Activated CD4-positive, alpha-beta T cell treated with anti-CD3 and anti-CD28 coated beads, Interleukin-2, amount 50 U/mL, for 16 hours (primary cell): ENCODE measurements at places on chromosomes 3 and 15.

DNA sequence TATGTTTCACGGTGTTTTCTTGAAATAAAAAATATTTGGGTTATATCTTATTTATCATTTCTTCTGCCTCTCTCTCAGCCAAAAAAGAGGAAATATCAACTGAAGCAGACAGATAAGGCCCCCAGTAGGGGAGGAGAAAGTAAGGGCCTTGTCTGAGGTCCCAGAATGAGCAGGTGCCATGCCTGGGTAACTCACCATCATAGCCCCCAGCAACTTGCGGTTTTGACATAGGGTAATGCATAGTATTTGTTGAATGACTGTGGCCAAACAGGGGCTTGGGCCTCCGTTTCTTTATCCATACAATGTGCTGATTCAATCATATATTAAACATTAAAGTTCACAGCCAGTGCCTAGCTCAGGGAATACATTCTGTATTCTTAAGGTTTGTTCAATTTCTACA is 119.6 kb downstream of the ABI3BP start:
- DNase-seq = no peak

GRCh38 chr3:187896646-187897045 is 151.4 kb upstream of the BCL6 start:
- no peak for DNase-seq

DNA sequence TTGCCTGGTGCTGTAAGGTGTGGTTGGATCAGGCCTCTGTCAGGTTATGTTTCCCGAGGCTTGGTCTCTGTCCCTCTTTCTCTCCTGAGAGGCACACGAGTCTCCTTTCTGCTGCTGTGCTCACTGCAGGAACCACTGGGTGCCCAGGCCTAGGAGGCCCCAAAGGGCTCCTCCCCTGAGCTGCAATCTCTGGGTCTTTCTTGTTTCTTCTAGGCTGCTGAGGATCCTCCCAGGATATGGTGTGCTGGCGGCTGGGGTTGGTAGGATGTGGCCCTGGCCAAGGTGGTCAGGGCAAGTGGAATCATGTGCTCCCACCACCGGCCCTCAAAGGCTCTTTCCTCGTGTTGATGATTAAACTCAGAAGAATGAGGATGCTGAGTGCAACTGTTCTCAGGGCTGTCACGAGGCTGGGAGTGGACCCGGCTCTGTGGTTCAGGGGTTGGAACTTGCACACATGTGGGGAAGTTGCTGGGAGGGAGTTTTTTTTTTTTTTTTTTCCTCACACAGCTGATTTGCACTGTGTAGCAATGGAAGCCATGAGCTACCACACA is 43.6 kb upstream of the CTSH start:
- peak; percentile 34 for DNase-seq

GRCh38 chr15:57596978-57597377 is 5.3 kb downstream of the MYZAP start:
- no peak for DNase-seq

DNA sequence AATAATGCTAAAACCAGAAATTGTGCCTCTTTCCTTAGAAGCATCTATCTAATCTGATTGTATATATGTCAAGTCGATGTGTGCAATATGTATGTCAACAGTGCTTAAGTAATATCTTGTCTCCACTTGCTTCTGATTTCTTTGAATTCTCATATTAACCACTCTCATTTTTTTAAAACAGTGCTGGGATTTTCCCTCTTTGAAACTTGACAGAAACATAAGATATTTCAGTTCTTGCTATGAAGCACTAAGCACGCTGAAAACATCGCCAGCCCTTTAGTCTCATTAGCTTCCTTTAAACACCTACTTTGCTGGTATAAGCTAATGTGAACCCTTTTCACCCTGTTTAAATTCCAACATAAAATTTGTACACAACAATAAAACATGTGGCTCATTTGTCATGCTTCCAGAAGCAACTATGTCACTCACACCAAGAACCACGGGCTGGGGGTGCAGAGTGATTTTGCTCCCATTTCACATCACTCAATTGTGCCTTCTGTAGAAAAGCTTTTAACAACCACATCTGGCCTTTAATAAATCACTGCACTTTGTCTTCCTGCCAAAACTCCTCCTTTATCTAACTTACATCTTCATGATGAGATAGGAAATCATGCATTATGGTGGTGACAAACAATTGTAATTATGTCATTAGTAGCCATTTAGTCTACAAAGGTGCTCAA is 185.2 kb downstream of the FOXP1 start:
- no peak for DNase-seq

GRCh38 chr3:122623031-122623829 is 45.8 kb downstream of the PARP15 start:
- no peak for DNase-seq

GRCh38 chr3:159635047-159635641 is 353.5 kb upstream of the IL12A start:
- no peak for DNase-seq

- DNase-seq = no peak
Measured at GRCh38 chr15:91528801-91529200, 324.7 kb upstream of the SLCO3A1 start.

DNA sequence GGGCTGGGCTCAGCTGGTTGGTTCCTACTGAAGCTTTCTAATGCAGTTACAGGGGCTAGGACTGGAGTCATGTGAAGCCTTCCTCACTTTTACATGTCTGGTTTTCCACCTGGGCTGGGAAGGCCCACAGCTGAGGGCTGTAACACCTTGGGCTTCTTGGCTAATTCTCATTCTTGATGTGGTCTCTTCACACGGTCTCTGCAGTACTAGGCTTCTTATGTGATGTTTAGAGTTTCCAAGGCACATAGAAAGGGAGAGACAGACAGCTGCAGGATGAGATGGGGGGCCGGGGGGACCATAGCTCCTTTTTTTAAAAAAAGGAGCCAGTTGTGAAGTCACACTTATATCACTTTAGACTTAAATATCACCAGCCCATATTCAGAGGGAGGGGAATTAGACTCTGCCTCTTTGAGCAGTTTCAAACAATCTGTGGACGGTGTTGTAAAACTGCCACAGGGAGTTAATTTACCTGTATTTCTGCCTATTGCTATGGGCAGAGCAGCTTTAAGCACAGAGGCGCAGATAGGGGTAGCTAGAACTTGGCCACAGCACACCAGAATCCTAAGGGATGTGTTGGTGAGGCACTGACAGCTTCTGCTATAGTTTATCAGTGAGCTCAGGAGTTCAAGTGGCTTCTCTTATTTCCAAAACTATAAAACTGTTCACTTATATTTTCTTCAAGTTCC is 46.7 kb downstream of the NKIRAS1 start:
- DNase-seq = no peak
